ENCODE measurements at places on chromosomes 2 and 18.

DNA sequence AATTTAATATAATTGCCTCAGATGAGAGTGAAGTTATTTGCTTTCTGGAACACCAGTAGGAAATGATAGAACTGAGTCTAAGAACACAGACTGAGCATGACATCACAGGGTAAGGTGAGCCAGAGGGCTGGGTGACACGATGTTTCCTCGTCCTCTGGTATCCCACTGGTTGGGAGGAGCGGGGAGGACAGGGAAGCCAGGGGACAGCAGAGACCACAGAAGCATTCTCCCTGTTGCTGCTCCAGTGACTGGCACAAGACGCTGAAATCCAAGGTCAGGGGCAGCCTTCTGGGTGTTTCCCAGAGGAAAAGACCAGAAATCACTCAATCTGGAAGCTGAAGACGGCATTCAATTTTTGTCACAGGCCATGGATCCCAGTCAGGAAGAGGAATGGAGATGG, 363.4 kb upstream of the SOX11 start:
- no peak for DNase-seq

- no peak for DNase-seq
Measured at GRCh38 chr2:15939556-15939853, 845 bp upstream of the MYCN start.

- no peak for DNase-seq
Measured at GRCh38 chr2:14790041-14790640, 157.6 kb downstream of the LRATD1 start.

DNA sequence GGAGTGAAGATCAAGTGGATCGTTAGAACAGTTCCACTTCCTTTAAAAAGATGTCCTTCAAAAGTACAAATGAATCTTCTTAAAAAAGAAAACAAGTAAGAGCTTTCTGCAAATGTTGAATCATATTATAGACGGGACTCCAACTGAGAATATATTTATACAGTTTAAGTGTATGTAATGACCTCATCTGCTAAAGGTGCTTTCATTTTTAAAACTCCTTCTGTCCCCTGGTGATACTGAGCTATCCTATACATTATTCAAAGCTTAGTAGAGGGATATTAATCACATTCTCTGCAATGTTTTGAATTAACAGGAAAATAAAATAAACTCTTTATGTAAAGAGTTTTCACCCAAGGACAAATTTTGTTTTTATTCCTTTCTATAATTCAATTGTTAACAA, 420.7 kb upstream of the SLC8A1 start:
- DNase-seq, result no peak

- no peak for DNase-seq
Measured at GRCh38 chr2:230181195-230181594, 38.6 kb downstream of the SP110 start.

DNA sequence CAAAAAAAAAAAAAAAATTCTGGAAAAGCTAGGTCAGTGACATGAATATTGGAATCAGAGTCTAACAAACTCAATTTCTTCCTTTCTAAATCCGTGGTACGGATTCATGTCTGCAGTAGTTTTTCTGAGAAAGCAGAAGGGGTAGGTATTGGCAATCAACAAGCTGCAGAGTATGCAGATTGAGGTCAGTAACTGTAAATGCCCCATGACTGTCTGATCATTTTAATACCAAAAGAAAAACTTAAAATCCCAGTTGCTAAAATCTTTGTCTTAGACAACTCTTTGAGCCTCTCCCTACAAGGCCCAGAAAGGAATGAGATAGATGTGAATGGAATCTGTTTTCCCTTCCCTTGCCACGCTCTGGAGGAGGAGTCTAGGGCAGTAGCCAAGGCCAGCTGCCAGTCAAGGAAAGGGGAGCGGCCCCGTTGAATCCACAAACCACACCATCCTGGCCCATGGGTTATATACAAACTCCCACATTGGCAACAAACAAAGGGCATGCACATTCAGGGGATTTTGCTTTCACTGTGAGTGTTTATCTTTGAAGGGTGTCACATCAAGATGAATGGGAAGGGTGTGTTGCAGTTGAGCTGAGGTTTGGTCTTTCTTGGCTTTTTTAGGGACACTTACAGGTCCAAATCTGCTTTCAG, 6.1 kb upstream of the CASP8 start:
- DNase-seq, result no peak

DNA sequence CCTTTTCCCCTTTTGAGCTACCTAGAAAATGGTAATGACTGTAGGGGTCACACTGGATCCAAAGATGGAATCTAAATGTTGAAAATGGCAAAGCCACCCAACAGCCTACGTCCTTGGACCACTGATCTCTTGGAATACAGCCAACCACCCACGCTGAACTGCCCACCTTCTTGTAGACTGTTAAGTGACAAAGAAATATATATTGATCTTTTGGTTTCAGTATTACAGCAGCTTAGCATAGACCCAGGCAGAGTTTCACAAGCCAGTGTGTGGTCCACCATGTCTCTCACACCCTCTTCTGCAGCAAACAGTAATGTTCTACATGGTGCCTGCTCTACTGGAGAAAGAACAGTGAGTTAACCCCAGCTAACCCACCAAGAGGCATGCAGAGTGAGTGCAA, 20.2 kb downstream of the CACNB4 start:
- DNase-seq, result no peak

- DNase-seq, result no peak
Measured at GRCh38 chr2:101658387-101658786, 39.1 kb upstream of the MAP4K4 start.

- DNase-seq, result no peak
Measured at GRCh38 chr18:78709261-78709809, 270.3 kb upstream of the SALL3 start.

- no peak for DNase-seq
Measured at GRCh38 chr2:22998359-22998758, 386.6 kb upstream of the KLHL29 start.

Data from KG1 (cell line).